ENCODE measurements at places on chromosomes 2 and 18.
A peak's percentile ranks its signal among the peaks of the same experiment; 100 is the strongest.

GRCh38 chr2:17918789-17919188 lies 40.3 kb downstream of the KCNS3 start:
- no peak for DNase-seq

GRCh38 chr2:54909001-54909400 lies 141.2 kb downstream of the RTN4 start:
- DNase-seq: no peak

DNA sequence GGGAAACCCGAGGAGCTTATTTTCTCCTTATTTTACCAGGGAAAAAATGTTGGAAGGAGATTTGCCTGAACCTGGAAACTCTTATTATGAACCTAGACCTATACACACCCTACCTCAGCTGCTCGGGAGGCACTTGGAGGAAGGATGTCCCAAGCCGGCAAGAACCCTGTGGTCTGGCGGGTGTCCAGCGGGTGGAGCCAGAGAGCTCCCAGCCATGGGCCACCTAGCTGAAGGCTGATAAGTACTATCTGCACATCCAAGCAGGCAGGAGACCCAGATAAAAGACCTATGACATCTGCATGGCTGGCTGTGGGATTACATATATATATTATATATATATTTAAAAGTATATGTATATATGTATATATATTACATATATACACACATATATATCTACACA lies 1.1 kb upstream of the SLC14A1 start:
- peak; percentile 8 for DNase-seq

DNA sequence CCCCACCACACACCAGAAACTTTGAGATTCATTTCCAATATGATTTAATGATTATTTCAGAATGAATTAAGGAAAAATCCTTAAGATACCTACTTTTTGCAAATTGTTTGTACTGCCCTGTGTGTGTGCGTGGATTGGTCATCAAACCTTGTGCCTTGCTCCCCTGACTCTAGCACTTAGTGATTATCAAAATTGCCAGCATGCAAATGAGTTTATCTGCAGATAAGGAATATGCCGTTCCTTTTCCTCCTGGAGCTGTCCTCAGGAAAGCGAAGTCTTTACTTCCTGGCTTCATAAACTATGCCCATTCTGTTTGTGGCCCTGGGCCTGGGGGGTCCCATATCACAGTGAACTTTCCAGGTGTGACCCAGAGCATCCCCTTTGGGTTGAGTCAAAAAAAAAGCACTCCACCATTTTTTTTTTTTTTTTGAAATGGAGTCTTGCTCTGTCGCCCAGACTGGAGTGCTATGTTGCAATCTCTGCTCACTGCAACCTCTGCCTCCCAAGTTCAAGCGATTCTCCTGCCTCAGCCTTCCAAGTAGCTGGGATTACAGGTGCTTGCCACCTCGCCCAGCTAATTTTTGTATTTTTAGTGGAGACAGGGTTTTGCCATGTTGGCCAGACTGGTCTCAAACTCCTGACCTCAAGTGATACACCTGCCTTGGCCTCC lies 11.4 kb downstream of the CHMP1B start:
- DNase-seq: no peak

GRCh38 chr2:31317396-31317795 lies 83.4 kb downstream of the EHD3 start:
- DNase-seq: no peak

DNA sequence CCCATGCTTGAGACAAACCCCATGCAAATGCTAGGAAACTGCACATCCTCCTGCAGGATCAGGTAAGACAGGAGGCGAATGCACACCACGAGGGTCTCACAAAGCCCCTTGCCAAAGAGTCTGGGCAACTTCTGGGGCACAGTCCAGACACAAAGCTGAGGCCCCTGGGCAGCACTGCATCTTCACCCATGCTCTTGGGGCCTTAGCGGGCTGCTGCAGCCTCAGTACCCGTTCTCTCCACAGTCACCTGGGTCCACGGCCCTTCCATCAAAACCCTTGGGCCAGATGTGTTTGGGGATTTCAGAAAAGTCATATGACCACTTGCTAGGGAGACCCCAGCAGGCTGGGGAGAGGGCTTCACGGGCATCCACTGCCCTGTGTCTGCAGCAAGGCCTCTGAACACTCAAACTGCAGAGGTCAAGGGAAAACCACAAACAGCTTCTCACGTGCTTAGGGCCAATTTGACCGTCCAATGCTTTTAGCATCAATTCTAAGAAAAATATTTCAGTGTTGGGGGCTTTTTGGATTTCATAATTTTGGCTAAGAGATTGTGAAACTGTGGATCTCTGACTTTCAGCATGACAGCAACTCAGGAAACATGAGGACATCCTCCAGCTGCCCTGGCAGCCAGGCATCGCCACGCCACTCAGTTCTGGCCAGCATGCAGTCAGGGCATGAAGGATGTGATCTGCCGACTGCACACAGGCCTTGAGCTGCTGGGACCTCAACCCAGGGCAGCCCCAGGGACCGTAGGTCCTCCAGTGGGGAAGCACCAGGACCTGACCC lies 20.0 kb downstream of the PASK start:
- DNase-seq: no peak

DNA sequence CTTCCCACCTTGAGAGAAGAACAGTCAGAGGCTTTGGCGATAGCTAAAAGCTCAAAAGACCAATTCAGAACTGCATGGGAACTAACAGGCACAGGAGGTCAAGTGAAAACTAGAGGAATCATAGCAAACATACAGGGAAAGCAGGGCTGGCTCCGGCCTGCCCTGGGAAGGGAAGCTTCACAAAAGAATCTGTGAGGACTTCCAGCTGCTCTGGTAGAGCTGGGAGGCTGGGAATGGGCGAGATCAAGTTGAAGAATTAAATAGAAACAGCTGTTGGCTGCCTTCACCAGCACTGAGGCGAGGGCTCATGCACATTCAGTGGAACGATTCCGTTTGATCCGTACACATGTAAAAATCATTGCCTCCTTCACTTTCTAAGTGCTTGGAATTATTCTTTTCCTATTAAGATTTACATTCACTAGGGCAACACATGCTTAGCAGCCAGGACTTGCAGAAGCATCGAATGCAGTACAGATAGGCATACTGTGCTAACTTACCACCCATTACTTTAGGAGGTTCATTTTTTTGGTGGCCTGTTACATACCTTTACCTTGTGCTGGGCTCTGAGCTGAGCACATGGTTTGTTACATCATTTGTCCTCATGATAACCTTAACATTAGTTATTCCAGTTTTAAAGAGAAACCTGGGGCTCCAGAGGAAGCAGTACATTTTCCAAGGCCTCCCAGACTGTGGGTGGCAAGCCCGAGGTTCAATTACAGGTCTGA lies 125.4 kb upstream of the RNF152 start:
- DNase-seq: no peak

DNA sequence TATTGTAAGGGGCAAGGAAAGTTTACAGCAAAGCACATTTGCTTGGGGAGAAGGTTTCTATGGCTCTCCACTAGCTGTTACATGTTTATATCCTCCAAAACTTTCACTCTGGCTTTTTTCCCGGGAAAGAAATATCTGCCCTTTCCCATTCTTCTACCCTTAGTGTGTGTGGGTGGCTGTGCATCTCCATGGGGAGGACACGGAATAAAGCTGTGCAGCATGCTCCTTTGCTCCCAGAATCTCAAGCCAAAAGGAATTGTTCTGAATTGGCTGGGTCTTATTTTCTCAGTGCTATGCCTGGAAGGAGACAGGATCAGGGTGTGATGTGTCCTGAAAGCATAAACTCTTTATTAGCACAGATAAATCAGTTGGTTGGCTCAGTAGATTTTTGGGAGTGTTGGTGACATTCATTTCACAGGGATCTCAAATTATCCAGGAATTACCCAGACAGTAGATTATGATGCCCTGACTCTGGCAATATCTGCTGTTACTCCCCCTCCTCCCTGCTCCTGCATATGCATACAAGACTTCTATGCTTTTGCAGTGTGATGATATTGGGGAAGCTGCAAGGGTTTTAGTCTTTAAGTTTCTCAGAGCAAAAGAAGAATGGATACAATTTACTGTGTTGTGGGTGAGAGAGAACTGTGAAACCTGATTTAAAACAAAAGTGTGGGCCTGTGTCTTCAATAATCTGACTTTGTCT lies 63.1 kb downstream of the PARD3B start:
- DNase-seq: no peak

DNA sequence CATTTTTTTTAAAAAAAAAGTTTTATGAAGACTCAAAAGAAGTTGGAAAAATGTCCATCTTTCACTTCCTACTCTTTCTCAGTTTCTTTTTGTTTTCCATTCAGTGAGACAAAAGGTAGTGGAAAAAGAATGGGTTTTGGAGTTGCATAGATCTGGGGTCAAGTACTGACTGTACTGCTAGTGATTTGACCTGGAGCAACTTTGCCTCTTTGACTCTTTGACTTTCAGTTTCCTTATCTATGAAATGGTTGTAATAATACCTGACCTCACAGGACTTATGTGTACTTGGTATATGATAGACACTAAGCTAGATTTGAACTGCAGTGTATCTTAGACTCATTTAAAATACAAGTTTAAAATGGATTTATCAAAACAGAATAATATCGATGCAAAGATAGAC lies 3.5 kb upstream of the KCNE4 start:
- no peak for DNase-seq

- no peak for DNase-seq
These were observed 144.1 kb downstream of the SMAD7 start for GRCh38 chr18:48806551-48807261.

- no peak for DNase-seq
These were observed 311.6 kb downstream of the DSC3 start for GRCh38 chr18:30730915-30731314.

DNA sequence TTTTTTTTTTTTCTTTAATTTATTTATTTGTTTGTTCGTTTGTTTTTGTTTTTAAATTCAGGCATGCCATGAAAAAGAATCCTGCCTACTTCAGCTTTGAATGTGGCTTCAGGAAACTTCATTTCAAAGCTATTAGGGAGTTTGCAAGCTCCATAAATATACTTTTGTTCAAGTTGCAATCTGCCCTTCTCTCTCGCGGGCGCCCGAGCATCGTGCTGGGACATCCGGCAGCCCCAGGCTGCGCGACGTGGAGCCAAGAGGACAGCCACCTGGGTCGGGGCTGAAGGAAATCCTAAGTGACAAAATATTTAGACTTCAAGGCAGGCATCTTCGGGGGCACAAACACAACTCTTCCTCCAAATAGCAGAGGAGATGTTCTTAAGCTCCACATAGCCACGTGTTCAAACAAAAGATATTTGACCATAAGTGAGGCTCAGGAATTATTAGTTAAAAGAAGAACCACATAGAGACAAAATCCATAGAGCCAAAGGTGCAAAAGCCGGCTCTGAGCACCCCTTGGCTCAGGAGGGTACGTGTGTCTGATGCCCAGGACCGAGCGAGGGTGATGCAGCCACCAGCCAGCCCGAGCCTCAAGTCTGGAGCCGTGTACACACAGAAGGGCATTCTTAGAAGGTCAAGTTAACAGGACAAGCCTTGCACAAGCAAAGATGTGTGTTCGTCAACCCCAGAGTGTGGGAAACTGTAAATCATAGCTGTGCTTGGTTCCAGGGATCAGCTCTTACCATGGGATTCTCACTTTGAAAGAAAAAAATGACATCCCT lies 256.5 kb upstream of the SALL3 start:
- no peak for DNase-seq

- DNase-seq: no peak
These were observed 36.9 kb downstream of the RAPH1 start for GRCh38 chr2:203498161-203498560.

DNA sequence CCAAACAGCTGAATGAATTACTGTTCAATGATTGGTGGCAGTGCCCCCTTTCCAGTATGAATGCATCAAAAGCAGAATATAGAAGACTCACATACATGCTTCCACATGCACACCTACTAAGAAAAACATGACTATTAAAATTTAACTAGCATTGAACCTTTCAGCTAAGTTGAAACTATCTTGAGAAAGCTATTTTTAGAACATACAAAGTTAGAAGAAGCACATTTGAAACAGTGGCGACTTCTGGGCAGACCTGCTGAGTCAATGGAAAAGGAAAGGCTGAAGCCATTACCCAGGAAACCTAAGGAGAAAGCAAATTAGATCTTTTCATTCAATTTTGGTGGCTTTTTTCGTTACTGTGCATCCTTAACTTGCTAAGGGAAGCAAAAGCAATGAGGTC lies 55.9 kb downstream of the PLA2R1 start:
- DNase-seq: no peak

GRCh38 chr2:120818441-120818920 lies 82.8 kb downstream of the GLI2 start:
- no peak for DNase-seq

- DNase-seq: no peak
These were observed 210.0 kb upstream of the SIX3 start for GRCh38 chr2:44731505-44731904.

DNA sequence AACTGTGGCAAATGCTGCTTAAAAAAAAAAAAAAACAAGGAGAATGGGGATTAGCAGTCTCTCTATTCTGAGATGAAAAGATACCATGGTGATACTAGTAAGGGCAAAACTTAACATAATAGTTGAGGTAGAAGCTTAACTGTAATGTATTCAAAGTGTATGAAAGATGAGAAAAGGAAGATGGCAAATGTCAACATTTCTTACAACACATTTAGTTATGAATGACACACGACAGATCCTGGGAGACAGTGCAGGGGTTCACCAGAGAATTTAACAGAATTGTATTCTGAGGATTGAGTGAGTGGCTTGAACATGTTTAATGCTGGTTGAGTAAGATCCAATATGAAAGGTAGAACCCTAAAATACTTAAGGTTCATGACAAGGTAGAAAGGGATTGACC lies 52.7 kb downstream of the CUL3 start:
- no peak for DNase-seq

DNA sequence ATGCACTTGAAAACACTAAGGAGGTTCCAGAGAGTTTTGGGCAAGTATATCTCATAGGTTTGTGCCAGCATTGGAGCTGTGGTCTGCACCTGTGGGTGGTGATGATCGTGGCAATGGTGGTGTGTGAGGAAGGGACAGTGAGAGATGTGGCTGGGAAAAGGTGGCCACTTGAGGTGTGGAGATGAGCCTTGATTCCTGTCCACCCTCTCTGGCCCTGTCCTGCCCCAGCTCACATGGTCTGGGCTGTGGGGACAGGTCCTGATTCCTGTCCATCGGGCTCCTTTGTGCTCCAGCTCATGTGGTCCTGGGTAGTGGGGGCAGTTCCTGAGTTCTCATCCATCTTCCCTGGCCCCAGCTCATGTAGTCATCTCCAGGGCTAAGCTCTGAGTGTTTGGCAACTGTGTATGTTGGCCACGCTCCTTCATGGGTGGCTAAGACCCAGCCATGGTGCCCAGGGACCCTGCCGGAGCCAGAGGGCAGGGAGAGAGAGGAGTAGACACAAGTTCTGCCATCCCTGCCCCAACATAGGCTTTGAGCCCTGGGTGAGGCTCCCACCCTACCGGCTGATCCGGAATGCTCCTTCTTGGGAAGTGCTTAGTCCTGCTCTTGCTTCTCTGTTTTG lies 294.4 kb upstream of the HDAC4 start:
- DNase-seq: no peak

GRCh38 chr2:55511508-55512124 lies 7.9 kb upstream of the CFAP36 start:
- DNase-seq: no peak

DNA sequence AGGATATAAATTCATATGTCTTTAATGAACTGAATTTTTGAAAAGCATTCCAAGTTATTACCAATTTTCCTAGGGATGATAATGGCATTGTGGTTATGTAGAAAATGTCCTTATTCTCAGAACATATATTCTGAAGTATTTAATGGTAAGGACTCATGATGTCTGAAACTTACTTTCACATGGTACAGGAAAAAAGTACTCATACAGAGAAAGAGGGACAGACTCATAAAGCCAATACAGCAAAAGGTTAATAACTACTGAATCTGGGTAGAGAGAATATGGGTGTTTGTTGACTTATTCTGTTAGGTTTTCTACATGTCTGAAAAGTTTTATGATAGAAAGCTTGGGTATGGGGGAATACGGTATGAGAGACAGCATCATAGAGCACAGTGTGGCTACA lies 84.3 kb upstream of the SERTAD2 start:
- DNase-seq: no peak

Data from stimulated activated CD8-positive, alpha-beta memory T cell treated with anti-CD3 and anti-CD28 coated beads, Interleukin-4, amount 100 ng/mL, for 1 hour (primary cell).